Activated naive CD4-positive, alpha-beta T cell treated with anti-CD3 and anti-CD28 coated beads, Interleukin-2, amount 50 U/mL, for 16 hours (primary cell): ENCODE measurements at places on chromosomes 2 and 18.

DNA sequence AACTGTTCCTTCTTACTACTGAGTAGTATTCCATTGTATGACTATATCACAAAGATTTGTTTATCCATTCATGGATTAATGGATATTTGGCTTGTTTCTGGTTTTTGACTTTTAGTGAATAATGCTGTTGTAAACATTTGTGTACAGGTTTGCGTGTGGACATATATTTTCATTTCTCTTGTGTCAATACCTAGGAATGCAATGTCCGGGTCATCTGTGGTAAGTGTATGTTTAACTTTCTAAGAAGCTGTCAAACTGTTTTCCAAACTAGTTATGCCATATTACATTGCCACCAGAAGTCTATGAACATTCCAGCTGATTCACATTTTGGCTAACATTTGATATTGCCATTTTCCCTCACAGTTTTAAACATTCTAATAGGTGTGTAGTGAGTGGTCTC, 29.1 kb upstream of the SLC16A14 start:
- DNase-seq = no peak

DNA sequence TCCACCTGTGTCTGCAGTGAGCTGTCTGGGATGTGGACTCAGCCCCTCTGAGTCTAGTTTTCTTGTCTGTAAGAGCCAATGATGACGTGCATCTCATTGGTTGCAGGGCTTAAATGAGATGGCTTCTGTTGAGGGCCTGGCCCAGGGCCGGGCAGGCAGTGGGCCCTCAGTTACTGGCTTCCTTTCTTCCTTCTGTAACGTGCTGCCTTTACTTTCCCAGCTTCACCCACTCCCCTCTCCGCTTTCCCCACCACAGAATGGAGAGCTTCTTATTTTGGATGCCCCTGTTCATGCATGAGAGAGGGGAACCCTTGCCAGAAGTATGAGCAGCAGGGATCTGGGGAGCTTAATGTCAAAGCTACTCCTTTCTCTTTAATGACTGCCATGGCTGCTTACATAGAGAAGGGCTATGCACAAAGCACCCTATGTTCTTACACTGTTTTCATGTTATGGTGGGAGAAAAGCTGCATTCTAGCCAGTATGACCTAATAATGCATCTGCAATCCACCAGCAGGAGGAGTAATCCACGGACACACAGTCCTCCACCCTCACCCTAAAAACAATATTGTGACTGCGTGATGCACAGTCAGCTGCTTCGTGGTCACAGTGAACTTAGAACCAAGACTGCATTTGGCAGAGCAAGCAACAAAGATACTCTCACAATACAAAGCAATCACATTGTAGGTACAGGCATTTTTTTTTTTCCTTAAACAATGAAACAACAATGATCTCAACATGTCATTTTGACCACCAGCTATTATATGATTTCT, 37.2 kb downstream of the CREG2 start:
- DNase-seq = no peak

GRCh38 chr18:23573626-23574431, 12.5 kb downstream of the NPC1 start:
- DNase-seq = no peak

- no peak for DNase-seq
Observed at GRCh38 chr2:187264612-187265011, 183.4 kb downstream of the CALCRL start.

DNA sequence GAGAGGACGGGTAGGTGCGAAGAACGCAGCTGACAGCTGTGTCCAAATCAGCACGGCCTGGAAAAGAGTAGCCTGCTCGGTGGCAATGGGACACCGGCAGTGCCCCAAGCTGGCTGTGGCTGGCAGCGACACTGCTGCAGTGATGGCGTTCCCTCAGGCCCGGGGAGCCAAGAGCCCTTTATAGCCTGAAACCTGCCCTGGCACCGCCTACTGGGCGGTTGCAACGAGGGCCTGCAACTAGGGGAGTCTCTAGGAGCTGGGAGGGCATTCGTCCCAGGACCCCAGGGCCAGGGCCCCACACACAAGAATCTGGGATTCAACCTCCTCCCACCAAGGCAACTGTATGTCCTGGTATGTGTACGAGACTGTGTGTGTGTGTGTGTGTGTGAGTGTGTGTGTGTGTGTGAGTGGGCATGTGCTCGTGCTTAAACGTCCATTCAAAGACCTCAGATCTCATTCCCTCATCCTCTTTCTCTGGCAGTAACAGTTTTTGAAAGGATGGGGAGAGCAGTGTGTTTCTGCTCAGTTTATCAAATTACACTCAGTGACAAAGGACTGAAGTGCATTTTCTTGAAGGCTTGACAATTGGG, 6.8 kb upstream of the CYP26B1 start:
- DNase-seq = no peak

DNA sequence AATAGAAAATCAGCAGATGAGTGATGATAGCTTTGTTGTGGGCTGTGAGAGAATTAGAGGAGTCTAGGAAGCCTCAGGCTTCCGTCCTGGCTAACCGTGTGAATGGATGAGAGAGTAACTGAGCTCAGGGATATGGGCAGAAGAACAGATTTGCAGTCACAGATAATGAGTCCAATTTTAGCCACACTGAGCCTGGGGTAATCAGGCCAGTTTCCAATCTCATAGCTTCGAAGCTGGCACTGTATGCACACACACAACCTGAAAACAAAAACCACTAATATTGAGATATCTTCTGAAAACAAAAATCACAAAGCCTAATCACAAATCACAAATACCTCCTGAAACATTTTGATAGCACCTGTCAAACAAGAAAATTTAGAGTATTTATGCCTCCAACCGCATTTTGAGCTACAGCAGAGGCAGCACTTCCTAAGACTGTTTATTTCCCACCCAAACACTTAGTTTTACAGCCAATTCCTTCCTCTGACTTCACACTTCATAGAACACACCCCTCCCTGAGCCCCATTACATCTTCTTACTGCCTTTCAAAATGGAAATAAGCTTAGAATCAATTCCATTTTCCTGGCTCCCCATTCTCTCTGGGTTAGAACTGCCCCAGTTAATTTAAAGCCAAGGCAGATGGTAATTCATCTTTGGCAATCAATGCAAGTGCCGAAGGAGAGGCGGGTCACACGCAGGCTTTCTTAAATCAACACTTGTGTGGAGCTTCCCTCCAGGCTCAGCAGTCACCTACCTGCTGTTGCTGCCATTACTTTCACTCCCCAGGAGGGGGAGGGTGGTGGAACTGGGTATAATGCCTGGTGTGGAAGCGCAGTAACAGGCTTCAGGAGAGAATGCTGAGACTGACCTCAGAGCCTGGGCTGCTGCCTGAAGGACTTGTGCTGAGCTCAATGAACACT, 18.9 kb downstream of the TTR start:
- no peak for DNase-seq

DNA sequence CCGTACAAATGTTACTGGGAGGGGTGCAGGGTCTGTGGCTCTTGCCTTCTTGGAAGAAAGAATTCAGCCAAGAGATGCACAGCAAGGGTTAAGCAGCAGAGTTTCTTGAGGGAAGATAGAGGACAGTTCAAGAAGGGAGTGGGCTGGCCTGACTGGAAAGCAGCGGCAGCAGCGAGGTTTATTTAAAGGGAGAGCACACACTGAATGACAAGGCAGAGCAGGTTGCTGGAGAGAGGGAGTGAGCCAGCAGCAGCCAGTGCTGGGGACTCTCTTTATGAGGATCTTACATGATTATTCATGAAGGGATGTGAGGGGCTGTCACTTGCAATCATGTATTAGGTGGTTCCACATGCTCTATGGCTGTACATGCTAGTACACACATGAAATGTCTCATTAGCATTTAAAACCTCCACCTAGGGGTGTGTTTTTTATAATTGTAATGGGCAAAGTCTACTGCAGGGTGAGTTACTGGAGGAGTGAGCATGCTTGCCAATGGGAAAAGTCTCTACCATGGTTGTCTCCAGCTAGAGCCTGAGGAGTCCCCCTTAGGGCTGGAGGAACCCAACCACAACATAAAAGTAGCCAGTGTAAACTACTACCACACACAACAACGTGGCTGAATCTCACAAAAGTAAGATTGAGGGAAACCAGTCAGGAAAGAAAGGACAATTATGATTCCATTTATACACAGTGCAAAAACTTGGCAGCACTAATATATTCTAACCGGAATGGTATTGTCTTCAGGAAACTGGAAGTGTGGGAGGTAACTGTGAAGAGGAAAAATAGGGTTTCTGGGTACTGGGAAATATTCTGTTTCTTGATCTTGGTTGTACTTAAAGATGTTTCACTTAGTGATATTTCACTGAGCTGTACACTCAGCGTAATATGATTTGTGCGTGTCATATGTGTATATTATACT, 87.6 kb upstream of the FAM110C start:
- DNase-seq = no peak

DNA sequence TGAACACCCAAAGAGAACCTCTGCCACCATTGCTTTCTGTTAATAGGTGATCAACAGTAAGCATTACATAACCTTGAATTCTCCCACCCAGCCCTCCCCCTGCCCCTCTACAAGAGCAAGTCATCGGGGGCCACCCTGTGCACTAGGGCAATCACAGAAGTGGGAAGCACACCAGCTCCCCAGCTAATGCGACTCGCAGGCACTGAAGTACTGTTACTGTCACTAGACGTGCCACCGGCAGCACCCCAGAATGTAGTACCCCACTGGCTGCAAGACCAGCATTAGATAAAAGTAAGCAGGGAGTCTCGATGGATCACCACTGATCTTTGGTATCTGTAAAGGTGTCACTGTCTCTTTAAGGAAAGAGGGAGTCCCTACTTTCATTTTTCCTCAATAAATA, 167.6 kb downstream of the FAM210A start:
- DNase-seq = no peak

DNA sequence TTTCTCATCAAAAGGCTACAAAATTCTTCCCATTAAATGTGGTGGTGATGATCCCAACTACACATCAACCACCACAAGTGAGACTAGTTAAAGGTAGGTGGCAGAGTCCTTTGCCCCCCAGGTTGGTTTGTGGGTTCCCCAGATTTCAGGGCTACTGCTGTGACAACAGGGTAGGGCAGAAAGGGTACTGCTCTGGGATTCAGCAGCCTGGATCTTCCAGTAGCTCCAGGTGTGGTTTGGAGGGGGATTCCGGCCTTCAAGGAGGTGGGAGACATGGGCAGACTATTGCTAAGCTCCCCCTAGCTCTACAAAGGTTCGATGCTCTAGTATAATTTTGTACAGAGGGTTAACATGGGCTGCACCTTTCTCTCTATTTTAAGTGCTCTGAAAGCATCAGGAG, 74.9 kb upstream of the FZD5 start:
- no peak for DNase-seq

GRCh38 chr18:2515908-2516625, 55.2 kb downstream of the METTL4 start:
- DNase-seq = no peak

DNA sequence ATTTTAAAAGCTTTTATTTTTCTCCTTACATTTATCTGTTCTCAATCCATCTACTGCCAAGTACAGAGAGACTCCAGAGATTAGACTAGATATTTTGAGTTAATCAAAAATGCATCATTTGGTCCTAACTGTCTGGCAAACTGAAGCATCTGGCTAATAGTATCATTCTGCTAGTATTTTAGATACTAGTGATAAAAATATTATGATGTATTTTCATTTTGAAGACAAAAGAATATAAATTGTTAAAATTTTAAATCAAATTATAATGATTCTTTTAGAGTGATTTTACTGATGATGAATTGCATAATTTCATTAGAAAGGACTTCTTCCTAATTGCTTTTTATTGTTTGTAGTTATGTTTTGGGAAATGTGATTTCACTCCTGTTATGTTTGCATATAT, 584.0 kb downstream of the LRRTM4 start:
- DNase-seq = no peak

GRCh38 chr2:162579986-162580385, 236.1 kb downstream of the GCA start:
- DNase-seq = no peak

DNA sequence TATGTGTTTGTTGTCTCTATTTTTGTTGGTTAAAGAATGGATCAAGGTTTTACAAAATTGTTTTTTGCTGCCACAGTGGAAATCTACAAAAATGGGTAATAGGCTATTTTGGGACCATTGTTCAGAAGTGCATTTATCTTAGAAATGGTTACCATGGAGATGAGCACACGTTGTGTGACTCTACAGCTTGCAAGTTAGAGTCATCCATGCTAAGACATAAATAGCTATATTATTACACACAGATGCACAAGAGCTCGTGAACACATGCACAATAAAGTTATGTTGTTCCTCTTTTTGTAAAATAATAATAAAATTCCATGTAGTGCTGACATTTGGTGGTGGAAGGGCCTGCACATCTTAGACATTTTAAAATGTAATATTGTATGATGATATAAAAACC, 15.5 kb upstream of the DUSP19 start:
- DNase-seq = no peak

GRCh38 chr2:96537066-96537733, 648 bp downstream of the ARID5A start:
- peak; percentile 78 for DNase-seq

DNA sequence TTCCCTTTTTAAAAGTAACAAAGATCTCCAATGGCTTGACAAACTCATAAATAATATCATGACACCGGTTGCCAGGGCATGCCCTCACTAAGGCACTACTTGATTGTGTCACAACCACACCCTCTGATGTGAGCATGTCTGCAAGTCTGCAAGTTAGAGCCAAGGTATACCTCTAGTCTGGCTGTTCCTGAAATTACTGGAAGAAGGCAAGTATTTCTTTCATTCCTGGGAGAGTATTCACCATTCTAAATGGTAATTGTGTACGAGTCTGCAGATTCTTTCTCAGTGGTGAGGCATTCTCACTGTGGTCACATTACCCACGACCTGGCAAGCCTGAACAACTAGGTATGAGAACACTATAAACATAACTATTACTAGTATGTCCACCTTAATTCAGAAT, 25.7 kb upstream of the RNU4ATAC start:
- DNase-seq = no peak

GRCh38 chr2:237859533-237860272, at the start of gene RAMP1:
Gene RAMP1 (plus strand): TSS chr2:237859623. CDS start chr2:237859676, 53 bp downstream.
- no peak for DNase-seq

DNA sequence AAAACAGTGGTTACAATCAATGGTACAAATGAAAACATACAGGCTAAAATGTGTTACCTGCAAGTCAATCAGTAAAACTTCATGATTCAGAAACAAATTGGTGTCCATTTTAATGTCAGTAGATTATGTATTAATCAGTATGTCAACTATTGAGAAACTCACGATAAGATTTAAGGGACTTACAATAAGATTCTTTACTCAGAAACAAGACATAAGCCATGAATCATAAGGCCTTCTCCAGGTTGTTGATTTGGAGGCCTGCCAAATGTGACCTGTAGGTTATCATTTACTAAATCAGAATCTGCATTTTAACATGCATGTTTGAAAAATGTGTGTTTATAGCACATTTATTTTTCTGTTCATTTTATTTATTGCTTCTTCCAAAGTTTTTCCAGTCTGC, 623.1 kb downstream of the CCDC85A start:
- no peak for DNase-seq

- no peak for DNase-seq
Observed at GRCh38 chr18:69596345-69596744, 195.7 kb downstream of the DOK6 start.
